ENCODE measurements at places on chromosomes 7 and 10.
A peak's percentile ranks its signal among the peaks of the same experiment; 100 is the strongest.

DNA sequence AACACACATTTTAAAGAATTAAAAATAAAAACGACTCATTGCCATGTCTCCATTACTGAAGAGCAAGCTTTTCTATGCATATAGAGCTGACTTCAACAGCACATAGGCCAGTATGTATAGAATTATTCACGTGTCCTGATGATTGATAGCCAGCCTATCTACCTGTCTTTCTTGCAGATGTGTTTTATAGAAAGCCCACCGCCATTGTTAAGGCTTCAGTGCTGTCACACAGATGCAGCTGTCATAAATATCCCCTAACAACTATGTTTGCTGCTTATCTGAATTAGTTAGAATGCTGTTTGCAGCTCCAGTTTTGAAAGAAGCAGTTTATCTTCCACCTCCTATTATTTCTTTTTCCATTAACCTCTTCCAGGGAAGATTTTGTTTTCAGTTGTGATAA is 235.9 kb downstream of the SLC25A13 start:
- no peak for DNase-seq
- H3K27ac ChIP-seq, result no peak overlapping the region
- H3K36me3 ChIP-seq, result no peaks in the 10 kb centered on the region
- no peaks in the 10 kb centered on the region for H3K4me1 ChIP-seq
- no peak overlapping the region for H3K4me3 ChIP-seq
- H3K27me3 ChIP-seq, result no peaks in the 10 kb centered on the region

- DNase-seq, result no peak
- H3K4me3 ChIP-seq, result no peak overlapping the region
- no peaks in the 10 kb centered on the region for H3K4me1 ChIP-seq
- H3K36me3 ChIP-seq, result no peaks in the 10 kb centered on the region
- H3K27me3 ChIP-seq, result no peaks in the 10 kb centered on the region
Measured at GRCh38 chr10:89159761-89160160, 47.4 kb downstream of the CH25H start.

- no peaks in the 10 kb centered on the region for H3K27me3 ChIP-seq
- no peak overlapping the region for H3K4me3 ChIP-seq
- no peak for DNase-seq
Measured at GRCh38 chr10:70615784-70616522, 13.4 kb upstream of the PRF1 start.

DNA sequence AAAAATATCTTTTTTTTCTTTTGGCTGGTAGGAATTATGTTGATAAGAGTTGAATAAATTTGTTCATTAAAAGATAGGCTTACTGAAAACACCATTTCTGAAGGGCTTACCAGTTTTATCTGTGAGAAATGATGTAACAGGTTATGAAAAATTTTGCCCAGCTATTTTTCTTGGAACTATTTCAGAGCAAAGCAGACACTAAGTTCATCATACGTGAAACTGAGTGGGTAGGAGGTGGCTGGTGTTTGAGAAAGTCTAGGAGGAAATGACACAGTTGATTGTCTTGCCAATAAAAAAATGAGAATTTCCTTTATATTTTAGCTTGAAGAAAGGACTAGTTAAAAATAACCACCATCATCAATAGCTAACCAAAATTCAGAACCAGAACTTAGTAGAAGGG is 6.2 kb upstream of the MRC1 start:
- H3K27me3 ChIP-seq, result no peaks in the 10 kb centered on the region
- no peak overlapping the region for H3K4me3 ChIP-seq
- no peak overlapping the region for H3K27ac ChIP-seq
- DNase-seq, result no peak
- no peaks in the 10 kb centered on the region for H3K36me3 ChIP-seq
- no peaks in the 10 kb centered on the region for H3K4me1 ChIP-seq

GRCh38 chr7:150811-151221 is 41.6 kb upstream of the FAM20C start:
- DNase-seq, result no peak
- peaks cover 7% of the 10 kb centered on the region for H3K36me3 ChIP-seq
- no peaks in the 10 kb centered on the region for H3K27me3 ChIP-seq
- H3K4me3 ChIP-seq, result no peak overlapping the region

GRCh38 chr10:112412696-112413095 is 34.0 kb downstream of the ZDHHC6 start:
- no peaks in the 10 kb centered on the region for H3K36me3 ChIP-seq
- H3K4me3 ChIP-seq, result no peak overlapping the region
- no peaks in the 10 kb centered on the region for H3K4me1 ChIP-seq
- DNase-seq, result no peak
- H3K27ac ChIP-seq, result no peak overlapping the region

DNA sequence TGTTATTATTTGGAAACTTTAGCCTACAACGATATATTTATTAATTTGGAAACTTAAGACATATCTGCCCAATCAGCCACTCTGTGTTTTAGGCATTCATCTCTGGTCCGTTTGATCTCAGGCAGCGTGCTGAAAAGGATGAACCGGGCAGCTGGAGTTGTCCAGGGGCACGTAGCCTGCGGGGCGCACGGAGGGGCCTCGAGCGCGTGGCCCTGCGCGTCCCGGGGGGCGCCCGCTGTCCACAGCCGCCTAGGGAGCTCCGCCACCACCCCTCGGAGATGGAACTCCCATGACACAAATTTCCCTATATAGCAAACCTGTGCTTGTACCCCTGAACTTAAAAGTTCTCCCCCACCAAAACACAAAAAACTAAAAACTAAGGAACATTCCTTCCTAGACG is 24.3 kb upstream of the MKI67 start:
- H3K27ac ChIP-seq, result no peak overlapping the region
- no peaks in the 10 kb centered on the region for H3K27me3 ChIP-seq
- no peak for DNase-seq
- no peaks in the 10 kb centered on the region for H3K36me3 ChIP-seq

DNA sequence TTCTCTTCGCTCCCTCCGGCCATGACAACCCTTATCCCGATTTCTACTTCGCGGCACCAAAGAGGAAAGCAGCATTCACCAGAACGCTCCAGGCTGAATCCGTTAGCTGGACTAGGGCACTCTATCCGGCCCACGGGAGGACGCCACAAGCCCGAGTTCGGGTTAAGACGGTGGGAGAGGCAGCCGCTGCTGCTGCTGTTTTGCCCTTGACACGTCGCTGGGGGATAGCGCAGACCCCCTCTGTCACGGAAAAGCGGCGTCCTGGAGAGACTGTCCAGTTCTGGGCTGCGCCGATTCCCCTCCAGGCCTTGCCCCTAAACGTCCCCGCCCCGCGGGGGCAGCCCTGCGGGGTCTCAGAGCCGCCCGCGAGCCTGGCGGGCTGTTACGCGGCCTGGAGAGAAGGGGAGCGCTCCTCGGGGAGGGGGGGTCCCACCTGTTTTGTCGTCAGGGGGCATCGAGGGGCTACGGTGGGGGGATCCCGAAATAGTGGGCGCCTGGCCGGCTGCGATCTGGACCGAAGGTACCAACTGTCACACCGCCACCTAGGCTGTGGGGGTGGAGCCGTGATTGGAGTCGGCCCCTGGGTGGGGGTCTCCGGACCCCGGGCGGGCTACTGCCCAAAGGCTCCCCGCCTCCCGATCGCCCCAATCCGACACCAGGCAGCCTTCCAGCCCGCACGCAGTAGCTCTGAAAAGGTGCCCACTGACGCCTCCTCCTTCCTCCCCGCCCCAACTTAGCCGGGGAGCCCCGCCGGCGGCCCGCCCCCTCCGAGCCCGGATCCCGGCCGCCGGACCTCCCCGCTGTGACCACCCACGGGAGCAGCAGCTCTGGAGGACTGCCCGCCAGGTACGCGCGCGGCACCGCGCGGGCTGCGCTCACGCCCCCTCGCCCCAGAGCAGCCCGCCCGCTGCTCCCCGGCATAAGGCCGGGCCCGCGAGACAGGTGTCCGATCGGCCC is 772 bp downstream of the SGMS1 start:
- peak overlapping the region; percentile 85 for H3K4me3 ChIP-seq
- no peaks in the 10 kb centered on the region for H3K27me3 ChIP-seq
- H3K4me1 ChIP-seq, result peaks cover 12% of the 10 kb centered on the region
- no peak for DNase-seq
- no peaks in the 10 kb centered on the region for H3K36me3 ChIP-seq

- H3K27me3 ChIP-seq, result no peaks in the 10 kb centered on the region
- H3K27ac ChIP-seq, result no peak overlapping the region
- no peak overlapping the region for H3K4me3 ChIP-seq
- no peak for DNase-seq
Measured at GRCh38 chr10:70565556-70566514, 36.7 kb downstream of the PRF1 start.

DNA sequence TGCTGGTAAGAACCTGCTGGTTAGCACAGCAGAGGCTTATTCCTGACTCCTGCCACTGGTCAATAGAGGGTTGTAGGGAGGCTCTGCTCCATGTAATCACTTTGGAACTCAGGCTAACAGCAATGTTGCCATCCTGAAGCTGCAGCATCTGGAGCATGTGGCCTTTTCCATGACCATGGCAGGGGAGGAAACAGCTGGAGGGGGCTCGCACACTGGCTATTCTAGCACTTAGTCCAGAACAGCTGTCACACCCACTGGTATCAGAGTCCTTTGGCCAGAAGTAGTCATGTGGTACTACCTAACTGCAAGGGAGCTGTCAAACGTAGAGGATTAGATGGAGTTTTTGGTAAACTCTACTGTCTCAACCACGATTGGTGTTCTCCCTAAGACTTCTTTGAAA is 450.0 kb downstream of the RPS24 start:
- H3K4me1 ChIP-seq, result no peaks in the 10 kb centered on the region
- no peak for DNase-seq
- H3K27me3 ChIP-seq, result no peaks in the 10 kb centered on the region
- H3K4me3 ChIP-seq, result no peak overlapping the region

GRCh38 chr10:78904196-78904595 is 164.6 kb upstream of the ZMIZ1 start:
- H3K27me3 ChIP-seq, result no peaks in the 10 kb centered on the region
- no peak overlapping the region for H3K4me3 ChIP-seq
- H3K36me3 ChIP-seq, result no peaks in the 10 kb centered on the region
- H3K27ac ChIP-seq, result no peak overlapping the region
- DNase-seq, result peak; percentile 19
- H3K4me1 ChIP-seq, result no peaks in the 10 kb centered on the region

GRCh38 chr7:84195295-84196060 is 889 bp upstream of the SEMA3A start:
- peak overlapping the region; percentile 89 for H3K4me3 ChIP-seq
- H3K4me1 ChIP-seq, result no peaks in the 10 kb centered on the region
- no peak for DNase-seq
- no peaks in the 10 kb centered on the region for H3K36me3 ChIP-seq
- no peaks in the 10 kb centered on the region for H3K27me3 ChIP-seq

GRCh38 chr10:7649673-7650300 is 17.0 kb downstream of the ITIH5 start:
- no peaks in the 10 kb centered on the region for H3K4me1 ChIP-seq
- H3K4me3 ChIP-seq, result no peak overlapping the region
- no peak overlapping the region for H3K27ac ChIP-seq
- no peaks in the 10 kb centered on the region for H3K27me3 ChIP-seq
- H3K36me3 ChIP-seq, result peaks cover 5% of the 10 kb centered on the region

DNA sequence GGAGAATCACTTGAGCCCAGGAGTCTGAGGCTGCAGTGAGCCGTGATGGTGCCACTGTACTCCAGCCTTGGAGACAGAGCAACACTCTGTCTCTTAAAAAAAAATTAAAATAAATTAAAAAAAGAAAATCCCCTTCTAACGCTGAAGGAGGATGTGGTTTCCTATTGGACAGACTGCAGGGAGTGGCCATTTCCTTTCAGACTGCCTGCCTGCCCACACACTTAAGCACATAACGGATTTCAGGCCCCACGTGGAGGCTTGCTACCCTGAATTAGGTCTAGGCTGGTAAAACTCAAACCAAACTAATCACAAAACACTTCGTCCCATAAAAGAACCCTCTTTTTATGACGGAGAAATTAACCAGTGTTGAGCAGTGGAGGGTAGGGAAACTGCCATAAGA is 34.0 kb downstream of the GATA3 start:
- H3K36me3 ChIP-seq, result no peaks in the 10 kb centered on the region
- no peaks in the 10 kb centered on the region for H3K4me1 ChIP-seq
- no peak overlapping the region for H3K4me3 ChIP-seq
- no peaks in the 10 kb centered on the region for H3K27me3 ChIP-seq
- H3K27ac ChIP-seq, result no peak overlapping the region

GRCh38 chr10:7117806-7118674 is 292.8 kb downstream of the SFMBT2 start:
- no peak overlapping the region for H3K27ac ChIP-seq
- no peak overlapping the region for H3K4me3 ChIP-seq
- no peaks in the 10 kb centered on the region for H3K4me1 ChIP-seq
- no peaks in the 10 kb centered on the region for H3K36me3 ChIP-seq
- no peak for DNase-seq
- no peaks in the 10 kb centered on the region for H3K27me3 ChIP-seq

- H3K27ac ChIP-seq, result no peak overlapping the region
- DNase-seq, result no peak
Measured at GRCh38 chr7:1245524-1246050, 12.9 kb downstream of the UNCX start.

- peaks cover 5% of the 10 kb centered on the region for H3K36me3 ChIP-seq
- no peaks in the 10 kb centered on the region for H3K4me1 ChIP-seq
- DNase-seq, result no peak
- H3K27ac ChIP-seq, result no peak overlapping the region
- peak overlapping the region; percentile 77 for H3K4me3 ChIP-seq
Measured at GRCh38 chr7:2559283-2559950, 638 bp downstream of the IQCE start.

Measured in H9 (cell line).